ENCODE measurements at places on chromosomes 16 and 17.

DNA sequence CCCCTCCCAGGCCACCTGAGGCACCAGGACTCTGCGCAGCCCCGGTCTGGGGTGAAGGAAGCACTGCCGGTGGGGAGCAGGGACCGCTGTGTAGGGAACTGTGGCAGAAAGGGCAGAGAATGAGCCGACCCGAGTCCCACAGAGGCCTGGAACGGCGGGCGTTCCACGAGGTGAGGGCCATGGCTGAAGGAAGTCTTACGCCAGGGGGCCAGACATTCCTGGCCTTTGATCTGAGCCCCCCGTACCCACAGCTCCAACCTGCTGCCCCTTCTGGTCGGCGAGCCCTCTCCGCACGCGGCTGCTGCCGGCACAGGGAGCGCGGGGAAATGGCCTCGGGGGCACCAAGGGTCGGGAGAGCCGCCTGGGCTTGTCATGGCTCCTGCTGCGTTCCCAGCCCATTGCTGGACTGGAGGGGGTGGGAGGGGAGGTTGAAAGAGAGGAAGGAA, 1.4 kb upstream of the WNT3 start:
- no peak for DNase-seq

DNA sequence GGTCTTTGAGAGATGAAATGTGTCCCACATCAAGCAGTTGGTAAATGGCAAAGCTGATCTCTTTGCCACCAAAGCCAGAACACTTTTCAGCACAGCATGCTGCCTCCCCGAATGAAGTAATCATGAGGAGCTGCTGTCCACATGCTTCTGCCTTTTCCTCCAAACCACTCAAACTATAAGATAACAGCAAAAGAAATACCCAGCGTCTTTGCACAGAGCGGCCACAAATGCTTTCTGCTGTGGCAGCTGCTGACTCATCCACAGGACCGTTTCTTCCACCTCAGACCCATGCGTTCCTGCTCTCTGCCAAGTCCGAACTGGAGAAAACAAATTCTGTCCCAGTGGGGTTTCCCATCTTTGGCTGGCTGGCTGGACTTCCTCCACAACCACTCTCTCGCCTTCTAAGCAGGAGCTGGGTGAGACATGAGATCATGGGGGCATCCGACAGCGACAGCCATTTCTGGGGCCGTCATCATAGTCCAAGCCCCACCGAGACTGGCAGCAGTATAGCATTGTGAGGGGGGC, 27.1 kb downstream of the TBC1D3B start:
- no peak for DNase-seq

DNA sequence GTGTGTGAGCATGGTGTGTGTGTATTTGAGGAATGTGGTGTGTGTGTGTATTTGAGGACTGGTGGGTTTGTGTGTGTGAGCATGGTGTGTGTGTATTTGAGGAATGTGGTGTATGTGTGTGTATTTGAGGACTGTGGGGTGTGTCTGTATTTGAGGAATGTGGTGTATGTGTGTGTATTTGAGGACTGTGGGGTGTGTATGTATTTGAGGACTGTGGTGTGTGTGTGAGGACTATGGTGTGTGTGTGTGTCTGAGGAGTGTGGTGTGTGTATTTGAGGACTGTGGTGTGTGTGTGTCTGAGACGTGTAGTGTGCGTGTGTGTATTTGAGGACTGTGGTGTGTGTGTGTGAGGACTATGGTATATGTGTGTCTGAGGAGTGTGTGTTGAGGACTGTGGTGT, 18.0 kb upstream of the CACNG1 start:
- DNase-seq = no peak

- no peak for DNase-seq
These were observed 55.8 kb downstream of the SALL1 start for GRCh38 chr16:51095084-51095881.

DNA sequence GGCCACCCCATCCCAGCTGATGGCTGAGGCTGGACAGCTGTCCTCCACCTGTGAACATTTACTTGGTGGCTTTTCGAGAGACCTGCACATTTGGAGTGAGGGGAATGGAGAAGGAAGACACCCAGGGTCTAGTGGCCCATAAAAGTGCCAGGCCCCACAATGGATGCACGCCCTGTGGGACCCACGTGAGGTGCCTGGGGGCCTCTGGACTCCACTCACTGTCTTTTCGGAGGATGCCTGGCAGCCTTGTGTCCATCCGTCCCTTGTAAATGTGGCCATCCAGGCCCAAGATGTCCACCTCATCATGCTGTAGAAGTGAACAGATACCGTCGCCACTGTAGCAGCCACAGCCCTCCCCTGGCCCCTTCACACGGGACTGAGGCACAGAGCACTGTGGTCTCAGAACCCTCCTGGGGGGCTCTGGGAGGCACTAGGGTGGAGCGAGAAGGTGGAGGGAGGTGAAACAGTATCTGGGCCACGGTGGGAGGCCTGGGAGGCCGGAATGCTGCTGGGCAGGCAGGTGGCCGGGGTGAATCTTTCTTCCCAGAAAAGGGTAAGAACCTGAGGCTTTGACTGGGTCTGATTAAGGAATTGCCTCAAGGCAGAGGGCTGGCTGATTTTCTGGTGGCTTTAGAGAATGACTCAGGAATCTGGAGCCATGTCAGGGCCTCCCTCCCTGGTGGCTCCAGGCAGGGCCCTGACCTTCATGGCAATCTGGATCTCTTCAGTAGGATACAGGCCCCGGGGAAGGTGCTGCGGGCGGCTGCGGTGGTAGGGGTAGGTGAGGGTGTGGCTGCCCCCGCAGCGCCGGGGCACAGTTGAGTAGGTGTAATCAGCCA, 11.5 kb downstream of the UBALD2 start:
- peak; percentile 8 for DNase-seq

DNA sequence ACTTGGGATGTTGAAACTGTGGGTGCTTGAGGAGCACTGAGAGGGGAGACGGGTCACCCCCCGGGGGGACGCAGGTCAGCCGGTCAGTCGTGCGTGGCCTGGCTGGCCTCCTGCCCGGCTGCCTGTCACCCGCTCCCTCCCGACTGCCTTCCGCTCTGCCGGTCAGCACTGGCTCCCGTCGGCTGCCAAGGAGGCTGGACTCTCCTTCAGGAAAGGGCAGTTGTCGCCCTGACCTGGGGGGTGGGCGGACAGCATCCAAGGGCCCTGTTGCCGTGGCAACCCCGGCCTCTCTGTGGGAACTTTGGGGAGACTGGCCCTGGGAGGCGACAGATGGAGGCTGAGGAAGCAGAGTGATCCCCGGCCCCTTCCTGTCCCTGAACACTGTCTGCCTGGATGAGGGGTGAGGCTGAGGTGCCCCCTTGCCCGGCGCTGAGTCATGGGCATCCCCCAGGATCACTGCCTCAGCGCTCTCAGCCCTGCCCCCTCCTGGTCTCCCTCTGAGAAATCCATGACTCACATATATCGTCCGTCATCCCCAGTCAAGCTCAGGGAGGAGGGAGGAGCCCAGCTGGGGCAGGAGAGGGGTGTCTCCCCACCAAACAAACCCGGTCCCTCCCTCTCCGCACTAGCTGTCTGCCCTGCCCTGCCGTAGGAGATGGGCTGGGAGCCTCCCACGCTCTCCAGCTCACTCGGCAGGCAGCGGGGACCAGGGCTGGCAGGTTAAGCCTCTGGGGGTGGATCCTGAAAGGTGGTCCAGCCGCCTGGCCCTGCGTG, at the start of gene ADGRG1:
TSS of gene ADGRG1 (plus strand) at position 623 of the 774 bp plus-strand sequence. CDS start 21,658 bp downstream, outside the sequence.
- peak; percentile 89 for DNase-seq

DNA sequence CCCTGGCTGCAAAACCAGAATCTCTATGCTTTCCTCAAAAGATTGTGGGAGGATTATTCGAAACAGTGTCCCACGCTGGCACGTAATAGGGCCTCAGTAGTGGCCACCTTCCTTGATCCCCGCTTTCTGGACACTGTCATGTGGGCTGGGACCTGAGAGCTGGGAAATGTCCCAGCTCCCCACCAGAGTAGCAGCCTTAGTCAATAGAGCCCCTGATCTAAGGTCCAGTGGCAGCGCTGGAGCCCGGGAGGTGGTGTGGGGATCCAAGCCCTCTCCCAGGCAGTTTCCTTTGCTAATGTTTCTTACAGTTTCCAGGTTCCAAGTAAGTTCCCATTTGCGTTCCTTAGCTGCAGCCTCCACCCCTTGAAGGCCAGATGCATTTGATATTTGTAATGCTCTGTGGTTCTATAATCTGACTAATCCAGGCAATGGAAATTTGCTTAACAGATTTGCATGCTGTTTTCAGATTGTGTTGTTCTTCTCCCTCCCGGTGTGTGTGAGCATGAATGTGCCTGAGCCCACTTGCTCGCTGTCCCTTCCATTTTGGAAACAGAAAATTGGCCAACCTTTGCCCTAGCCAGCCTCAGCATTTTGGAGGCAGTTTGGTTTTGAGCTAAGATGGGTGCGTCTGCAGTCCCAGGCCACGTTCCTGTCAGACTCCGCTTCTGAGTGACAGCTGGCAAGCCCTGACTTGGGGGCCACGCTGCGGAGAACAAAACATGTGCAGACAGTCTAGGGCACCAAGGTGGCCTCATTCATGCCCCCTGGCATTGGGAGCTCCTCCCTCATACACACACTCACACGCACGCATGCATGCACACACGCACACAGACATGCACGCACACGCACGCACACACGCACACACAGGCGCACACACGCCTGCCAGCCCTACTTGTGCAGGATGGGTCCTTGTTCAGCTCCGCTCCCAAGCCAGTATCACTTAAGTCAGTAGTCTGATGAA, 69.4 kb downstream of the CCDC182 start:
- DNase-seq = no peak

DNA sequence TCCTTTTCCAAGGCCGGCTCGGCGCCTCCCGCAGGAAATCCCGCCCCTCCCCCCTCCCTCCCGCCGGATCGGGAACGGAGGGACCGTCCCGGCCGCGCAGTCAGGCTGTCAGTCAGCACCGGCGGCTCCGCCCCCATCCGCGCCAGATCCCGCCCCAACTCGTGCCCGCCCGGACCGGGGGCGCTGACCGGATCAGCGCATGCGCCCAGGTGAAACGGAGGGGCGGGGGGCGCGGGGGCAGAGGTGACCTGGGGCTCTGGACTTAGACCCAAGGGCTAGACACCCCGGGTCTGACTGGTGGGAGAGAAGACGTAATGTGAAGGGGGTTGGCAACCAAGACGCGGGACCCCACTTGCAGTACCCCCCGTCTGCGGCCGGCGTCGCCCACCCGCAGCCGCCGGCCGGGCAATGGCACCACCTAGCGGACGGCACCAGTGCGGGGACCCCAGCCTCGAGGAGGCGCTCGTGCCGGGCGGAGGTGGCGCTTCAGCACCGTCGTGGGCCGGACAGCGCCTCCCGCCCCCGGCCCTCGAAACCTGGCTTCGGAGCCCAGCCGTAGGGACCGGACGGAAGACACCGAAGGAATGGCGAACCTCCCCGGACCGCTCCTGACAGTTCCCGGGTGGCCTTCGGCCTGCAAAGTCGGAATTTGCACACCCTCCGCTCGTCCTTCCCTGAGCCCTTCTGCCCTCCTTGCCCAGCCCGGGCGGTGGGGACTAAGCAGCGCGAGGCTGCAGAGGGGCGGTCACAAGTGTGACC, at the start of gene CASKIN2:
TSS of gene CASKIN2 (minus strand) at position 42 of the 759 bp plus-strand sequence. CDS start 1,733 bp downstream, outside the sequence.
- peak; percentile 89 for DNase-seq

DNA sequence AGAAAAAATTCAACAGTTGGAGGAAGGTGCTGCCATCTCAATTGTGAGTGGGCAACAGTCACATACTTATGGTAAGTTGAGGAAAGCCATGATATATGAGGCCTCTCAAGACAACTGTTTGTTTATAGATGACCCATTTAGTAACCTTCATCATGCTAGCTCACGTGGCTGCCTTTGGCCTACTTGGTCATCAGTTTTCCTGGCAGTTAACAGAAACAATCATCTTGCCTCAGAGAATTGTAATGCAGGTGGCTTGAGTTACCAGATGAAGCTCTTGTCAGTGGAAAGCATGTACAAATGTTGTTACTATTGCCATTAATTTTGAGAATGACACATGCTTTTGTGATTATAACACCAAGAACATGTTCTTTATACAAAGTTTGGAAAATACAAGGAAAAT, 14.7 kb downstream of the TPPP3 start:
- DNase-seq = no peak

Measured in activated CD8-positive, alpha-beta T cell treated with anti-CD3 and anti-CD28 coated beads for 36 hours (primary cell).